T-helper 17 cell (primary cell): ENCODE measurements at places on chromosomes 5 and 9.

GRCh38 chr5:87686975-87687374, 274.2 kb upstream of the CCNH start:
- no peak for DNase-seq

DNA sequence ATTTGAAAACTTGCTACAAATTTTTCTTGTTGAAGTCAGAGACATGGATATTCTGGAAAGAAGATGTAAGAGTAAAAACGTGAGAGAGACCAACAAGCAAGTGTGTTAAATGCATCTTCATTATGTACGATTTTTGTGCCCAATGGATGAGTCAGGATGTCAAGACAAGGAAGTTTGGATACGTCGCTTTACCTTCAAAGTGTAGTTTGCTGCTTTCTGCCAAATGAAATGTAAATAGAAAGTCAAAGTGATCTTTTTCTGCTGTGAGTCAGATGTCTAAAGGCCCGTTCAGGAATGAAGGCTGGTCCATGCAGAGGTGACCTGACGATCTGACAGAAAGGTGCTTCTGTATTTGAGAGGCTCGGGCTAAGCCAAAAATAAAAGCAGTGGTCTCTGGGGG, 273.1 kb upstream of the PIK3R1 start:
- DNase-seq = no peak

- DNase-seq = no peak
These were observed 46.3 kb upstream of the NR3C1 start for GRCh38 chr5:143449772-143450171.

DNA sequence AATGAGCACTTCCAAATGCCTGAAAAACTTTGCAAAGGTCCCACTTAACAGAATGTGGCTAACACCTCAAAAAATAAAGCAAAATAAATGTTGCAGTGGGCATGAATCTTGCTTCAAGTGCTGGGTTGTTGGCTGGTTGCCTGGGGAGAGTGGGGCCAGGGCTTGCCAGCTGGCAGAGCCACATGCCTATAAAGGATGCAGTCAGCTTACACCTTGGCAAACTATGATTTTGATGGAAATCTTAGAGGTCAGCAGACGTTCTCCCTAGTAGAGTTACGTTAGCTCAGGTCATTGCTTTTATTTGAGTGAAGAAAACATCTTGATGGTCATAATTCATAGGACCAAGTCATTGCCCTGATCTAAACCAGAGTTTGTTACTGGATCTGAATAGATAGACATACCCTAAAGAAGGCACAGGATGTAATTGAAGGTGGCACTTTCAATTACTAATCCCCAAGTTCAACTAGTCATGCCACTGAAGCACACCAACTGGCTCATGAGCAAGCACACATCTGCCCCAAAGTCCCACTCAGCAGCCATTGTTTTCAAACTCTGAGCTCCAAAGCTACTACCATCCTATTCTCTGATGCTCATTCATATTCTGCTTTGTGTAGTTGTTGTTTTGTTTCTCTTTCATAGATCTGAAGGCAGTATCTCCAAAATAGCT, 51.2 kb upstream of the ZSWIM6 start:
- no peak for DNase-seq

DNA sequence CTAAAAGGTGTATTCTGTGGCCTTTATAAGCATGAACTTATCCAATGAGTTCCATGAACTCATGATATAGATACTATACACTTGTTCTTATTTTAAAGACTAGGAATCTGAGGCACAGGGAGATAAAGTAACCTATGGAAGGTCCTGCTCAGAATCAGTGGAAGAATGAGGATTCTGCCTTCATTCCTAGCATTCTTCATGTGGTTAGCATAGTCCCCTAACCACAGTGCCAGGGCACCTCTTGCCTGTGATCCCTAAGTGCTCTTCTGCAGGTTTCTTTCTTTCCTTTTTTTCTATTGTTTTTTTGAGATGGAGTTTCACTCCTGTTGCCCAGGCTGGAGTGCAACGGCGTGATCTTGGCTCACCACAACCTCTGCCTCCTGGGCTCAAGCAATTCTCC, 174.1 kb downstream of the C9orf152 start:
- DNase-seq = no peak

DNA sequence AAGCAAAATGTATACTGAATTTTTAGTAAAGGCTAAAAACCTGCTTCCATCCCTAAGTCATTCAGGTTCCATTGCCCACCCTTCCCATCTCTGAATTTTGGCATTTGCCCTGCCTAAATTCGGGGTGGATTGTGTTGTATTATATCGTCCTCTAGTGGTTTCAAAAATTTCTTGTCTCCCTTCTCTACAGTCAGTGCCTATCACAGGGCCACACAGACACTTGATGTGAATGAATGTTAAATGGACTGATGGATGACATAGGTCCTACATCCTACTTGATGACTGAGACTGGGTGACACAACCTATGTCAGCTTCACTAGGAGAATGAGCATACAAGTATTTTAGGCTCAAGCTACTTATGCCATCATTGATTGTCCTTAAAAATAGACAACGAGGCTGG, 45.6 kb upstream of the SLC30A5 start:
- no peak for DNase-seq

DNA sequence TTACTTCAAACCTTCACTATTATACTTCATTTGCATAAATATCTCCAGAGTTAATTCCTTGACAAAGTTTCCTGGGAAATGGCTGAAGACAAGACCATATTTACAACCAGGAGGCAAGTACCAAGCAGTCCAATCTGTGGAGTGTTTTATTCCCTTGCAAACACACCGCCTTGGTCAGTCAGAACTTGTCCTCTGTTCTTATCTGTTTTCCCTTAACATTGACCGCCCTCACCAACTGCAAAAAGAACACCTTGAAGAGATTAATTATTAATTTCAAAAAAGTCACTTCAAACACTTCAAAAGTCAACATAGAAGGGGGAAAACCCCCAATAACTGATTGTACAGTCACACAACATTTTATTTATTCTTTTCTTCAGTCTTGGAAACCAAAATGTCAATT, 269.0 kb upstream of the RGMB start:
- DNase-seq = no peak

DNA sequence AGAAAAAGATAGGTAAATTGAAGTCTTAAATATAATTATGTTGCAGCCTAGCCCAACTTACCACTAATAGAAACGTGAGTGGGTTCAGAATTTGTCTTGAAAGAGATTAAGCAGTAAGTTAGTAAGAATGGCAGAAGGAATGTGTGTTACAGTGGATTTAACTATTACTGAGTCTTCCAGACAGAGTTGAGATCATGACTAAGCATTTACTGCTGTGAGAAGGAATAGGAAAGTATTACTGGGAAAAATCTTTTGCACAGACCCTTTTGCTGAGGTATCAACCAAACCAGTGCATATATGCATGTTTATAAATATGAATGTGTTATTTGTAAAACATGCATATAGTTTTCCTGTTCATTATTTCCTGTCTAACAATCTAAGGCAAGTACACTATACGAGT, 112.8 kb upstream of the EFNA5 start:
- no peak for DNase-seq

DNA sequence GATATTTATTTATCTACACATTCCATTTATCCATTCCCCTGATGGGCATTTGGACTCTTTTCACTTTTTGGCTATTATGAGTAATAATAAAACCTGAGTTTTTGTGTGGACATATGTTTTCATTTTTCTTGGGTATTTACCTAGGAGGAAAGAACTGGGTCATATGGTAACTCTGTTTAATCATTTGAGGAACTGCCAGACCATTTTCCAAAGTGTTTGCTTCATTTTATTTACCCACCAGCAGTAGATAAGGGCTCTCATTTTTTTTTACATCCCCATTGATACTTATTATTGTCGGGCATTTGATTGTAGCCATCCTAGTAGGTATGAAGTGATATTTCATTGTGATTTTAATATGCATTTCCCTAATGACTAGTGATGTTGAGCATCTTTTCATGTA, 7.7 kb upstream of the PTPDC1 start:
- DNase-seq = no peak

- DNase-seq = no peak
These were observed 772.3 kb downstream of the MAT2B start for GRCh38 chr5:164277720-164278119.

GRCh38 chr5:67021031-67021430, 175.6 kb downstream of the CD180 start:
- no peak for DNase-seq

DNA sequence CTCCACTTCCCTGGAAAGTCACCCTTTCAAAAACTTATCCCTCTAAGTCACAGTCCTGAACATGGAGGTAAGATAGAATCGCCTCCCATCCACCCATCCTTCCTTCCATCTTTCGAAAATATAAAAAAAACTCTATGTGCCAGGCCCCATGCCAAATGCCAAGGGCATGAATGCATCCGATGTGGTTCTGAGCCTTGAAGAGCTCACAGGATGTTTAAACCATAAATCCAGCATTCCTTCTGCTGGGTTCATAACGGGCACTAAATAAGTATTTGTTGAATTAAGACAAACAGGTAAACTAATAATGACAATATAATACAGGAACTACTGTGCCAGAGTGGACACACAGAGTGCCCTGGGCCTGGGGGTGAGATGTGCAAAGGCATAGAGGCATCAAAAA, 147.3 kb downstream of the TTLL11 start:
- no peak for DNase-seq

DNA sequence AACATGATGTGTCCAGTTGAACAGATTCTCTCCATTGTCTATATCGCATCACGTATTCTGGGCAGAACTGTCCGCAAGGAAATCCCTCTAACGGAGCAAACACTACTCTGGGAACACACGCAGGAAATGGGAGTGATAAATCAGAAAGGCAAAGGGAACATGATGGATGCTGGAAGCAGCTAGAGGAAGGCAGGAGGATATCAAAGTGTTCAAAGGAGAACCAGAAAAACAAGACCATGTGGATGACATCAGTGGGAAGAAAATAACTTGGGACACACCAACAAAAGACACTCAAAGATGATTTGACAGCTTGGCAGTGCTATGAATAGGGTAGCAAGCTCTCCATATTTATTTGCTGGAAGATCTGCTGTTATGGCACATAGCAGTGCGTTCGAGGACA, 142.9 kb downstream of the PLK2 start:
- DNase-seq = no peak

DNA sequence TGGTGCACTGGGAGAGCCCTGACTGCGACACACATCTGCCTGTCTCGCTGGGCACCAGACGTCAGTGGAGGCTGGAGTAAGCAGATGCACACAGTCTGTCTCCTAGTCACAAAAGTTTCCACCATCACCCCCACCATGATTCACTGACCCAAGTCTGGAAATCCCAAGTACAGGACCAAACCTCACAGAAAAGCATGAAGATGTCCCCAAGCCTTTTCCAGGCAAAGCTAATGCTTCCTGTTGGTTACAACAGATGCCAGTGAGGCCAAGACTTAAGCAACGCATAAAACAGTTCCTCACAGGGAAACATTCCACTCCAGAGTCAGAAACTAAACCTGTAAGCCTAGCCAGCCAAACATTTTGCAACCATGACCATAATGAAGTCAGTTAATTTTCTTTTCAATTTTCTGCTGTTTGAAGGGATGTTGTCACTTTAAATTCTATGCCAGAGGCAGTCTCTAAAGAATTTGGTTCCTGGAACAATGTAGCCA, 259.3 kb upstream of the SLC30A5 start:
- no peak for DNase-seq

DNA sequence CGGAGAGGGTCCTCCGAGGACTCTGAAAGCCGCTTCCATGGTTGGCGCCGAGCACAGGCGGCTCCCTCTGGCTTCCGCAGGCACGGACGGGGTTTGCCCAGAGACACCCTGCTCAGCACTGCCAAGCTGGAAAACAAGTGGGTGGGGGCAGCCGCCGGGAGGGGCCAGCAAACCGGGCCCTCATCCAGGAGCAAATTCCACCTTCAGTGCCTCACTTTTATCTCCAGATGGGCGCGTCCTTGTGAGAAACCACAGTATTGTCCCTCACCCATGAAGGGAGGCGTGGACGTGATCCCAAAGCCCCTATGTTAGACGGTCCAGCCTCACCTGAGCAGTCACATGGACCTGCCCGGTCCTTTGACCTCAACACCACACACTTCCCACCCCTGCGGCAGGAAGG, 29.0 kb downstream of the MED10 start:
- no peak for DNase-seq
